ENCODE measurements at places on chromosomes 5 and 9.

- no peak for DNase-seq
Measured at GRCh38 chr5:164578911-164579310, 1073.5 kb downstream of the MAT2B start.

DNA sequence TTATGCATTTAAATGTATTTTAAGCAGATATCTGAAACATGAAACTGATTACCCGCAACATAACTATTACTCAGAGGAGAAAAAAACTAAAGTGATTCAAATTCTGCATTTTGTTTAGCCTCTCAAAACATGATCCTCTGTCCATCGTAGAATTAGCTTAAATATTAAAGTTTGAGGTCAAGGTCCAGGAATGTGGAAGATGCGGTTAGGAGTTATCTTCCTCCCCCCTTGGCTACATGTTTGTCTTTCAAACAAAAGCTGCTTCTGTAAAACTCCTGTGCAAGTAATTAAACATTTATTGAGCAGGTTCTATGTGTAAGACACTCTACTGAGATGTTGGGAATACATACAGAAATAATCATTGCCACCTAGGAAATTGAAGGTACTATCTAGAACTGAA is 175.0 kb upstream of the ISL1 start:
- DNase-seq, result no peak

- no peak for DNase-seq
Measured at GRCh38 chr5:153236319-153236718, 254.2 kb upstream of the GRIA1 start.

GRCh38 chr9:113449376-113449775 is 14.2 kb upstream of the RGS3 start:
- no peak for DNase-seq

DNA sequence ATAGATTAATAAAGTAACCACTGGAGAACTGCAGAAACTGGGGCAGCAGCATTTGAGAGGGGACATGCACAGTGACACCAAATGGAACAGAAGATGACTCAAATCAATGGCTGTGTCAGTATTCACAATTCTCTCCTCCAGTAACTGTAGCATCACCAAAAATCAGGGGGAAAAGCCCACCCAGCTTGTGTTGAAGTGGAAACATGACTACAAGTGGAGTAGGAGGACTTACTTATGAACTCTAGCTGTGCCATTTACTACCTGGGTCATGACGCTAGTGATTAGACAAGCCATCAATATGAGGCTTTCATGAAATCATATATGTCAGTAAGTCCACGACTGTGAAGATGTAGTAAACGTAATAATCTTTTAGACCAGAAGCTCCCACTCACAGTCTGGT is 199.8 kb upstream of the PTGER4 start:
- no peak for DNase-seq

GRCh38 chr9:133583586-133583985 is 25.6 kb downstream of the FAM163B start:
- no peak for DNase-seq

DNA sequence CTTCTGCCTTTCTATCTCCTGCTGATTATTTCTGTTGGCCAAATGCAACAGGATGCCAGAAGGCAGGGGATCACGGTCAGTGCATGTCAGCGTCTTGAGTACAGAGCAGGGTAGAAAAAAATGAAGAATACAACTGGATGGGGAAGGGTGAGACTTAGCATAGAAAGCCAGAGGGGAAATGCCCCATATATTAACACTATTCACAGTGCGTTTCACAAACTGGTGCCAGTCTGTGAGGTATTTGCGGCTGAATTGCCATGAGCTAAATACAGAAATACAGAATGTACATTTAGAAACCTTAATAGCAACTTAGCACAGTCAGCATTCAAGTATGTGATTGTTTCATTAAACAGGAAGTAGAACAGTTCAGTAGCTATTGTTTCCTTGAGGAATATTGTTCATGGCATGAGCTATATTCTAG is 31.0 kb upstream of the SLC1A3 start:
- DNase-seq, result no peak

GRCh38 chr9:118028225-118028624 is 324.0 kb downstream of the TLR4 start:
- no peak for DNase-seq
